Fibroblast of lung (primary cell): ENCODE measurements at places on chromosomes 12 and 14.
A peak's percentile ranks its signal among the peaks of the same experiment; 100 is the strongest.

DNA sequence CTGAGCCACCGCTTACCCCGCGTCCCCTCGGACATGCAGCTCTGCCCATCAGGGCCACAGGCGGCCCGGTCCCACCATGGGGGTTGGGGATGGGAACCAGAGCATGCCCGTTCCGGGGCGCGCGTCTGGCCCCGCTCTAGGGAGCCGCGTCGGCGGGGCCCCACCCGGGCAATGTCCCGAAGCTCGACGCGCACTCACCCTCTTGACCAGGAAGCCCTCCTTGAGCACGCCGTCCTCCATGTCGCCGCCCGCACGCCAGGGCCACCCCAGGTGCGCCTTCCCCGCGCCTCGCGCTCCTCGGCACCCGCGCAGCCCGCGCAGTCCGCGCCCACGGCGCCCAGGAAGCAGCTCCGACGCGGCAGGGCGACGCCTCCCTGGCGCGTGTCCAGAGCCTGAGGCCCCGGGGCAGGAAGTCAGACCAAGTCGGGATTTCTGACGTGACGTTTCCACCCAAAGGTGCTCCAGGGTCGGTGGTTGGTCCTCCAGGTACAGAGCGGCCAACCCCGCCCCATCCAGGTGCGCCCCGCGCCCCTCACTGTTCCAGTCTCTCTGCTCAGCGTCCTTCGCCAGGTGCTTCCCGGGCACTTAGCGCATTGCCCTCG, at the start of gene PLEK2:
Gene PLEK2 (minus strand): TSS at position 346 of the 602 bp plus-strand sequence. CDS start 106 bp downstream, at position 240.
- DNase-seq, result peak; percentile 42

DNA sequence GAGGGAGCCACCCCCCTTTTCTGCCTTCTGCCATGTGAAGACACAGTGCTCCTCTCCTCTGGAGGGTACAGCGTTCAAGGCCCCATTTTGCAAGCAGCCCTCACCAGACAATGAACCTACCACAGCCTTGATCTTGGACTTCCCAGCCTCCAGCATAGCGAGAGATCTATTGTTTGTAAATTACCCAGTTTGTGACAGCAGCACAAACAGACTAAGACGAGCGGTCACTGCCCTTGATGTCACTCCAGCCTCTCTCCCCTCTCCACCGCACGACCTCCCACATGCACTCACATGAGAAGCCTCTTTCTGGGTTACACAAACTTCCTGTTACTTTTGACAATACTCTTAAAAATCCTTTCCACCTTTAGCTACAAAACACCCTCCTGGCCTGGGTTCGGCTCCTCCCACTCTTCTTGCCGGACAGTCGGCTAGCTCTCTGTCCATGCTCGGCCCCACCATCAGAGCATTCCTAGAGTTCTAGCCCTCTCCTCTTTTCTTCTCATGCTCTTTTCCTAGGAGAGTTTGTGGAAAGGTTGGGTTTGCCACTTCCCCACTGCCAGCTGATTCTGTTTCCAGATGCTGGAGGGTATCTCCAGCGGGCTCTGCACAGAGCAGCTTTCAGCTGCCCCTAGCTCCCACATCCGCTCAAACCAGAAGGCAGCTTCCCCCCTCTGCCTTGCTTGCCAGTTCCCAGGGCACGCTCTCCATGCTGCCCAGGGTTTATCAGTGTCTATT, 124.3 kb downstream of the FOXN3 start:
- no peak for DNase-seq

DNA sequence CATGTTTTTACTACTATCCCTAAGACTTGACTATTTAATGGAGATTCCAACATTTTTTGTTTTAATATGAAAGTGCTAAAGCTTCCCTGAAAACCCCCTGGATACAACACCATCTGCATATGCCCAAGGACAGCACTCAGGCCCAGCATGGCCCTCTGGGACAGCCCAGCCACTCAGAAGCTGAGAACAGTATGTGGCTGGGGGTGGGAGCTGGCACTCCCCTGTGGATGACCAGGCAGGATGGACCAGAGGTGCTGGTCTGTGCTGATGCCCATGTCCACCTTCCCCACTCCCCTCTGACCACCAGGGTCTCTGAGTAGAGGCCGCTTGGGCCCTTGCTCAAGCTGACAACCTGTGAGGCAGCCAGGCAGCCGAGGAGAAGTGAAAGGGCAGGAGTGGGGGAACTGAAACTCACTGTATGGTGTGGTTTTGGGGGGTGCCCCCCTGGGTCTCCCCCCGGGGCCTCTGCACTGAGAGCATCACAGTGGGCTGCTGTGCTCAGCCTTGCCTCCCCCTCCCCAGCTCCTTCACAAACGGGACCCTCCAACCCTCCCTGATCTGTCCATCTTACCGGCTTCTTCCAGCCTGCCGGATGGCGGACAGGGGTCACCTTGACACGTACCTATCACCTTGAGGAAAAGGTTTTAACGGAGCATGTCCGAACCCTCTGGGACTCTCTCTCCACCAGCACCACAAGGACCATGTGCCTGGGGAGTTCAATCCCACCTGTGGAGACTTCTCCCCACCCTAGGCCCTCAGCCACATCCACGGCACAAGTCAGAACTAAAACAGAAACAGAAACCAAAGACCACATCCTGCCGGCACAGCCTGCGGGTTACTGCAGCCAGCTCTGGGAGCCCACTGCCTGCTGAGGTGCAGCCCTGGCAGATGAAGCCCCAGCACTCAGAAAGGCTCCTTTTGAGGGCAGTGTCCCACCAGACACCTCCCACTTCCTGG, at the start of gene TMEM229B:
Gene TMEM229B (minus strand): TSS at position 785 of the 957 bp plus-strand sequence. CDS start 14,798 bp downstream, outside the sequence.
- no peak for DNase-seq

DNA sequence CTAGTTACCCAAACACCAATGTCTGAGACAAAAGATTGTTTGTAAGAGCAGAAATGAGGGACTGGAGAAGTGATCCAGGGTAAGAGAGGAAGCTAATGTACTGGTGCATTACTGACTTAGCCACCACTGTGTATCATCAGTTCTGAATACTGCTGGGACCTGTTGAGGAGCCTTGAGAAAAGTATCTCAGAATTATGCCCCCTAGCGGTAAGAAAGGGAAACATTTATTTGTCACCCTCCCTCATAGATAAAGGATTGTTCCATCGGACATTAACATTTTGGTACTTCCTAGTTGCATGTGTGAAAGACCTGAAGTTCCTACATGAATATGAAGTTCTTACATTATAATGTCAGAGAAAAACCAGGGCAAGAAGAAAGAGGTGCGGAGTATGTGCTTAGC, 612.5 kb downstream of the FSCB start:
- peak; percentile 12 for DNase-seq

GRCh38 chr14:23217032-23218020, 20.4 kb upstream of the RNF212B start:
- no peak for DNase-seq
